ENCODE measurements at places on chromosomes 13 and 19. TPM values are rescaled to one million over a fixed set of nuclear protein-coding genes. Genes with fewer than 3 reads are reported as not detected.

Gene ZNF570
- total RNA-seq, result 3.6 TPM

Gene ALKBH7
- total RNA-seq, result 23.9 TPM

Gene CD33
- 8.7 TPM for total RNA-seq

Gene ZNF254
- total RNA-seq, result 10.3 TPM

Gene PNMA8B
- not detected for total RNA-seq

Gene PRODH2
- not detected for total RNA-seq

Gene ODAD3
- total RNA-seq, result 0.24 TPM

Gene PCP2
- total RNA-seq, result 1.5 TPM

Gene CFAP97D2
- not detected for total RNA-seq

Gene LGALS14
- total RNA-seq, result not detected

Gene HCST
- total RNA-seq, result 46.1 TPM

Gene CALM3
- 479 TPM for total RNA-seq

Gene RGL3
- not detected for total RNA-seq

Gene ZNF57
- total RNA-seq, result 2.8 TPM

DNA sequence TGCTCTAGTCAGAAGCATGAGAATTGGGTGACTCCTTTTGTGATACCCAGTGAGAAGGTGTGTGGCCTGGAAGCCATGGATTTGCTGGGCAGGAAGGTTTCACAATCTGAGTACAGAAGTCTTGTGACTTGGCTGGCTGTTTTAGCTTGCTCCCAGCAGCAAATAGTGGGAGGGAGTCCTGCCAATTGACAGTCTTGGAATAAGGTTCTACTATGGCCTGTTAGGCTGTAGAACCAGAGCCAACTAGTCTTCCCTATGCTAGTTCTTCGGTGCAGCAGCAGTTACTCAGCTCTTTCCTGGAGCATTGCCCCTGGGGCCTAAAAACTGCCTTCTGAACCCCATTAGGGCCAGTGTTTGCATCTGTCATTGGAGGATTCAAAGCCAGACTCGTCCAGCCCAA lies 1935.4 kb upstream of the PCDH20 start:
- DNase-seq, result no peak

DNA sequence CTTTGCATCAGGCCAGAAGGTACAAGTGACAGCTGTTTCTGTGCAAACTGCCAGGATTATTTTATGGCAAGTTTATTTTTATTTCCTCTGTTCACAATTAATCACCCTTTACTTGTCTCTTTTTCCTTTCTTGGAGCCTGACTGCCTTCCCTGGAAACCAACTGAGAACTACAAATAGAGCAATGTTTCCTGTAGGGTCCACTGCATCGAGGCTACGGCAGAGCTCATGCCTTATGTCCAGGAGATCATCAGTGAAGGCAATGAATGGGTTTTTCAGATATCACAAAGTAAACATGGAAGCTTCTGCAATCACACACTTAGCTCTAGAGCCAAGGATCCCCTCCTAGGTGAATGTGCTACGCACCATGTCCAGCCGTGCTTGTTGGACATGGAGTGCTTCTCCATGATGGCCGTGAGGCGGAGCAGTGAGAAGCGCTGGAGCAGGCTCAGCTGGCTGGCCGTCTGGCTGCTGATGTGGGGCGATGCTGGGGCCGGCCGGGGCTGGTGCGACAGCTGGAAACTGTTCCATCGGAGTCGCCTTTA lies 110.9 kb downstream of the KL start:
- DNase-seq, result no peak

DNA sequence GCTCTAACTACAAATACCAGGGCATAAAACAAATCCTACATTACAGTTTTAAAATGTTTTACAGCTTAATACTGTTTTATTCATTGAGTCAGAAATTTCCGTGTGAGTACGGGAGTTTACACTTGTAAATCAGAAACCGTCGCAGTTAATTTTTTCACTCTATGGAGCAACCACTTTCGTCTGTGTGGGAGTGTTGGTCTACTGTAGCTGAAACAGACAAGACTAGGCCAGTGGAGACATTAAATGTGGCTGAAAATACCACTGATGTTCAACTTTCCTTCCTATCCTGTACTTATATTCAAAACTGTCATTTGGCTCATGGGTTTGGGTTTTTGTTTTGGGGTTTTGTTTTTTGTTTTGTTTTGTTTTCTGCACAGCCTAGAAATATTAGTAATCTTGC lies 268.7 kb downstream of the DCT start:
- DNase-seq, result no peak

DNA sequence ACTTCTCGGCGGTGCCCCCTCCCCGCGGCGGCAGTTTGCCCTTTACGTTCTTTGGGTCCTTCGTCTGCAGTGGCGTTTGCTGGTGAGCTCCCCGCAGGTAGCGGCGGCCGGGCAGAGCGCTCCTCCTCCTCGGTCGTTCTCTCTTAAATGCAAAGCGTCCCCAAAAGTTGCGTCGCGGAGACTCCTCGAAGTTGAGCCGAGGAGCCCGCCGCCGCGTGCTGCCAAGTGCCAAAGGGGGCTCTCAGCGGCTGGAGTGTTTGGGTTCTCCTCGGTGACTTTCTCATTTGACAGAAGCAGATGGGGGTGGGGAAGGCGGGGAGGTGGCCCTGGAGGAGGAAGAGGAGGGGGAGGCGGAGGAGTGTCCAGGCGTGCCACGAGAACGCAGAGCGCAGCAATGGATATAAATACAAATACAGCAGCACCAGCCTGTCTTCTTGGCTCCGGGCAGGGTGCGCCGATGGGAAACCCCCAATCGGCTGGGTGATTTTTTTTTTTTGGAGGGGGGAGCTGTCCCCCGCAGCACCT lies at the start of gene SOX21:
SOX21 (minus strand) TSS at position 259 of the 525 bp plus-strand sequence. CDS start 496 bp downstream, outside the sequence.
- DNase-seq, result peak; percentile 62

- no peak for DNase-seq
These were observed 95.4 kb downstream of the RNASEH2B start for GRCh38 chr13:51004918-51005460.

DNA sequence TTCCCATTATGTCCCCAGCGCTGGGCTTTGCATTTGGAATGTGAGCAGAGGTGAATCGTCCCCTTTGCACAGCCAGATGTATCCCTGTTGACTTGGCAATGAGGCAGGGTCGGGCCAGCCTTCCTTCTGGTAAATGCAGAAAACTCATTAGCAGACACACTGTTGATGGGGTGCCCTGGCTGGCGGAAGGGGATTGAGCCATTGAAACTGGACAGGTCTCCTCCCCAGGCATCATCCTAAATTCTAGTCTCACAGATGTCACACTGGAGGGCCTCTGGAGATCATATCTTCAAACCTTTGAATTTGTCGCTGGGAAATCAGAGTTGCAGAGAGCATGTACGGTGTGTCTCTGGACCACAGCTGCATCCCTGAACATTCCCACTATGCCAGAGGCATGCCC lies 219.5 kb upstream of the TSHZ3 start:
- no peak for DNase-seq

GRCh38 chr13:30112602-30113435 lies 194.5 kb downstream of the KATNAL1 start:
- DNase-seq, result peak; percentile 94

- DNase-seq, result no peak
These were observed 80.5 kb downstream of the FOXO1 start for GRCh38 chr13:40585911-40586471.

GRCh38 chr13:36294096-36294495 lies 3.5 kb downstream of the CCDC169 start:
- peak; percentile 13 for DNase-seq

DNA sequence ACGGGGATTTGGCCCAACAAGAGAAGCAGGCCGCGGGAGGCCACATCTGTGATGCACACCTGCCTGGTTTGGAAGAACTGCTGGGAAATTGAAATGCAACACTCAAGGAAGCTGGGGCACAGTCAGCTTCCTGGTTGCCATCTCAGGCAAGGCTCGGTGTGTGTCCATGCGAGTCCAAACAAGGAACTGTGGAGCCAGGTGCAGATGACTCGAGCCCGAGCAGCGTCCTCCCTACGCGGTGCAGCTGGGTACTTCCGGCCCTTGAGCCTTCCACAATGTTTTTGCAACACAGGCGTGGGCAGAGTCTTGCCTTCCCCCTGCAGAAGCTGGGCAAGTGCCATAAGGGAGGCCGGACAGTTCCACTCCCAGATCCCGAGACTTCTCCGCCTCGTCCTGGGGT lies 94.6 kb downstream of the CRYL1 start:
- DNase-seq, result no peak

- DNase-seq, result no peak
These were observed 1.9 kb downstream of the IRF2BP1 start for GRCh38 chr19:45883881-45884681.

GRCh38 chr13:95115525-95115924 lies 185.7 kb downstream of the ABCC4 start:
- no peak for DNase-seq

DNA sequence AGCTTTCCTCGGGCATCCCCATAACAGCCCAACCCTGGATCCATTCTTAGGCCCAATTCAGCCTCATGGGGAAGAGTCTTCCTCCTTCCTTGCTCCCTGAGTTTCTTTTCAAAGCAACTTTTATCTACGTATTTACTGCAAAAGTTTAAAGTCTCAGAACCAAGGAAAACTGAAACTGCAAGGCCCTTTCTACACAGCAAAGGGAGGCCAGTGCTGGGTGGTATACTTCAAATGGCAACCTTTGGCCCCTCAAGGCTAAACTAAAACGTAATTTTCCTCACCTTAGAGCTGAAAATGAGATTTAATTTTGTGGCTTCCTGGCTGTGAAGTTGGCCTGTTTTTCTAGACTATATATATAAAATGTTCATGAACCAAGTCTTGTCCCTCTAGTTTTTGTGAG lies 5.6 kb downstream of the CDX2 start:
- DNase-seq, result no peak

GRCh38 chr13:28271056-28271840 lies 132.9 kb downstream of the PAN3 start:
- no peak for DNase-seq

- peak; percentile 77 for DNase-seq
These were observed 298.8 kb downstream of the SHISA2 start for GRCh38 chr13:25752957-25753551.

- DNase-seq, result no peak
These were observed 991 bp downstream of the OBI1 start for GRCh38 chr13:78657699-78658629.

DNA sequence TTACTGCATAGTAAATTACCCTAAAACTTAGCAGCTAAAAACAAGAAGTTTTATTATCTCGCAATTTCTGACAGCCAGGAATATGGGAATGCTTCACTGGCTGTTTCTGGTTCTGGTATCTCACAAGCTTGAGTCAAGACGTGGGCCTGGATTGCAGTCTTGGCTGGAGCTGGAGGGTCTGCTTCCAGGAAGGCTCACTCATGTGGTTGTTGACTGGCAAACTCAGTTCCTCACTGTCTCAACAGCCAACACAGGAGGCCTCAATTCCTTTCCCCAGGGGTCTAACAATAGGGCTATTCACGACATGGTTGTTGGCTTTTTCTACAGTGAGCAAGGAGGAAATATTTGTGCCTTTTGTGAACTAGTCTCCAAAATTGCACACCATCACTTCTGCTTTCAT lies 146.3 kb downstream of the GPC5 start:
- DNase-seq, result no peak

- DNase-seq, result no peak
These were observed 6.4 kb upstream of the PEAK3 start for GRCh38 chr19:2288338-2288817.

GRCh38 chr13:109913936-109914510 lies 127.6 kb upstream of the IRS2 start:
- no peak for DNase-seq

DNA sequence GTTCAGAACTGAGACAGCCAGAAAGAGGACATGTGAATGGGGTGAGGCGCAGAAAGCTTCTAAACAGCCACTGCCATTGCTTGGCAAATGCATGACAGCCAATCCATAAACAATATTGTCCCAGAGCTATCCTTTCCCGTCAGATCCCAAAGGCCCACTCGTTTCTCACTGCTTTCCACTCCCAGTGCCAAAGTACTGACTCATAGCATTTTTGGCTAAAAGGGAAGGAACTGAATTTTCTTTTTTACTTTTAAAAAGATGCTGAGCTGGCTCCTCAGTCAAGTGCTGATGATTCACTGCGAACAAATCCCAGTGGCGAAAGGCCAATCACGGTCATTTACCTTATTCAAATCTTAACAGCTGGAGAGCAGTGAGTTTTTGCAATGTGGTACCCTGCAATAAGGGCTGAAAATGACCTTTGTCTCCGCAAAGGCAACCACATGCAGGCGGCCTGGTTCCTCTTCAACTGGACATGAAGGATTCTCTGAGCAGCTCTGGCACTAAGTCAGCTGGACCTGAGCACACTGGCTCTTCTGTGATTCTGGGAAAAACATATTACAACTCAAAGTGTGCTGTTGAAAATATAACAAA lies 151.7 kb downstream of the DCLK1 start:
- no peak for DNase-seq

All from activated CD4-positive, alpha-beta T cell treated with anti-CD3 and anti-CD28 coated beads, Interleukin-2, amount 10 ng/mL, durations not matched to agents 24 days and 14 days (primary cell).